ENCODE measurements at places on chromosomes 11 and 22.

DNA sequence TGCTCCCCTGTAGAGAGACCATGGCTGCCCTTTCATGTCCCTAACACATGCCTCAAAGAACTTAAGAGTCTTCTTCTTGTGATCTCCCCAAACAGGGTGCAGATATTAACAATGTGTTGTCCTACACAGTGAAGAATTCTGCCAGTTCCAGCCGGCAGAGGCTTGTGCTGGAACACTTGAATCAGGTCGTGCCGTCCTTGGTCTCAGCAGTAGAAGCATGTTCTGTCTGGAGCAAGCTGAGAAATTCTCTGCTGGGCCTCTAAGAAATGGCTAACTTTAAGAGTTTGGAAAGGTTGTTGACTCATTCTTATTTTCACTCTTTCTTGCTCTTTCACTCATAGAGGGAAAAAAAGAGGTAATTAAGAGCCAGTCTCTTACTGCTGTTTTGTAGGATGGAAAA lies 71.1 kb upstream of the SLC25A18 start:
- DNase-seq: no peak

- DNase-seq: no peak
Measured at GRCh38 chr11:125274774-125275173, 110.2 kb downstream of the PKNOX2 start.

- DNase-seq: no peak
Measured at GRCh38 chr11:68844801-68845200, 3.1 kb upstream of the CPT1A start.

- DNase-seq: no peak
Measured at GRCh38 chr11:40508303-40508702, 951.1 kb downstream of the LRRC4C start.

DNA sequence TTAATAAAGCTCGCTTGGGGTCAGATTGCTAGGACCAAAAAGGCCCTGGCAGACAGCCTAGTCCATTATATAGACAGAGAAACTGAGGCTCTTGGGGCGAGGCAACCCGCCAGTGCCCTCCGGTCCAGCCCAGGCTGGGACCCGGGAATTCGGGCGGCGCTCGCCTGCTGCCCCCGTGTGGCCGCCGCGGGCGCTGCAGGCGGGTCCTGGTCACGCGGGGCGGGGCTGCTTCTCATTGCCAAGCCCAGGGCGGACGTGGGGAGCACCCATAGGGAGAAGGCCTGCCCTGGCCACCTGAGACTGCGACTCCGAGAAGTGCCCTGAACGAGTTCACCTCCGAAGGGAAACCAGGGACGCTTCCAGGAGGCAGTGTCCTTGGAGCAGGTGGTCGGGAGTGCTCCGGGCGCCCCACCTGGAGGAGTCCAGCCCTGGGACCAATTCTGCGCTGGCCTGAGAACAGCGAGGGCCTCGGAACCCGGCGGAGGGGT lies 36.0 kb upstream of the CSNK1E start:
- peak; percentile 79 for DNase-seq

- no peak for DNase-seq
Measured at GRCh38 chr11:110968348-110969062, 256.3 kb upstream of the ARHGAP20 start.

GRCh38 chr11:101169944-101170343 lies 40.3 kb upstream of the PGR start:
- DNase-seq: no peak

DNA sequence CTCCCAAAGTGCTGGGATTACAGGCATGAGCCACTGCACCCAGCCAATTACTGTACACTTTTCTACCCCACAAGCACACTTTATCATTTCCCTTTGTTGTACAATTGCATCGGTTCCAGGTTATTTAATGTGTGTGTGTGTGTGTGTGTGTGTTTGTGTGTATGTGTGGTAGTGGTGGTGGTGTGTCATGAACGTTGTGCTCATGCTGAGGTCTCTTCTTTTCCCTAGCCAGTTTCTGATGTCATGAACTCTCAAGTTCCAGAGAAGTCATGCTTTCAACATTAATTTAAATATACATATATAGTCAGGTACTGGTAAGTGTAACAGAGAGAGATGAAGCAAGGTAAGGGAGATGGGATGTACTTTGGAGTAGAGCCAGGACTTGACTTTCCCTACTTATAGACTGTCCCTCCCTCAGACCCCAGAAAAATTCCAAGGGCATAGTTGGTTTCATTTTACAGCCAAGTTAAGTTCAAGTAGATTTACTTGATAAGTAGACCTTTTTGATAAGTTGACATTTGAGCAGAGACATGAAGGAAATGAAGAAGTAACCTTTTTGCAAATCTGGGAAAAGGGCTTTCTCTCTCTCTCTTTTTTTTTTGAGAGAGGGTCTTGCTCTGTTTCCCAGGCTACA lies 42.7 kb downstream of the WEE1 start:
- no peak for DNase-seq

- DNase-seq: peak; percentile 45
Measured at GRCh38 chr22:37259540-37260029, 15.5 kb upstream of the RAC2 start.

GRCh38 chr11:34855021-34855753 lies 61.0 kb downstream of the APIP start:
- no peak for DNase-seq

GRCh38 chr11:74462631-74463030 lies 4.7 kb downstream of the KCNE3 start:
- DNase-seq: no peak

GRCh38 chr11:115645631-115646317 lies 141.6 kb upstream of the CADM1 start:
- no peak for DNase-seq

Data from activated CD4-positive, alpha-beta T cell treated with anti-CD3 and anti-CD28 coated beads, Interleukin-2, Interleukin-6, amounts not matched to agents 100 ng/mL and 50 ng/mL, durations not matched to agents 16 hours and 8 hours (primary cell).